Activated T-cell treated with anti-CD3 and anti-CD28 coated beads, Interleukin-2, amount 50 U/mL, for 48 hours (primary cell): ENCODE measurements at places on chromosomes 3 and 15.

DNA sequence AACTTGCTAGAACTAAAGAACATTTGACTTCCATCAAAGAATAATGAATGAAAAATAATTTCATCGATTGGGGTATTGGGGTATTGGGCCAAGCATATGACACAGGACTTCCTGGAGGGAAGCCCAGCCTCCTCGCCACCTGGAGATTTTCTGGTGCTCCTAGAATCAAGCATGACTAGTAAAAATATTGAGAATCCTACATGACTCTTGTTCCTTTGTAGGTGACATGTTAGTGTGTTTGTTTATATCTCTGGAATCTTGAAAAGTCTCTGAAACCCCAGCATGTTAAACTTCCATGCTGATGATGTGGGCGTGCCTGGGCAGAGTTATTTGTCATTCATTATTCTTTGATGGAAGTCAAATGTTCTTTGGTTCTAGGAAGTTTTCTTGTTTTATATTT, 90.1 kb upstream of the EPHB3 start:
- no peak for DNase-seq

GRCh38 chr3:32872487-32873382, 54.9 kb downstream of the TRIM71 start:
- no peak for DNase-seq

- DNase-seq = no peak
Measured at GRCh38 chr15:38702178-38702912, 137.7 kb upstream of the RASGRP1 start.

DNA sequence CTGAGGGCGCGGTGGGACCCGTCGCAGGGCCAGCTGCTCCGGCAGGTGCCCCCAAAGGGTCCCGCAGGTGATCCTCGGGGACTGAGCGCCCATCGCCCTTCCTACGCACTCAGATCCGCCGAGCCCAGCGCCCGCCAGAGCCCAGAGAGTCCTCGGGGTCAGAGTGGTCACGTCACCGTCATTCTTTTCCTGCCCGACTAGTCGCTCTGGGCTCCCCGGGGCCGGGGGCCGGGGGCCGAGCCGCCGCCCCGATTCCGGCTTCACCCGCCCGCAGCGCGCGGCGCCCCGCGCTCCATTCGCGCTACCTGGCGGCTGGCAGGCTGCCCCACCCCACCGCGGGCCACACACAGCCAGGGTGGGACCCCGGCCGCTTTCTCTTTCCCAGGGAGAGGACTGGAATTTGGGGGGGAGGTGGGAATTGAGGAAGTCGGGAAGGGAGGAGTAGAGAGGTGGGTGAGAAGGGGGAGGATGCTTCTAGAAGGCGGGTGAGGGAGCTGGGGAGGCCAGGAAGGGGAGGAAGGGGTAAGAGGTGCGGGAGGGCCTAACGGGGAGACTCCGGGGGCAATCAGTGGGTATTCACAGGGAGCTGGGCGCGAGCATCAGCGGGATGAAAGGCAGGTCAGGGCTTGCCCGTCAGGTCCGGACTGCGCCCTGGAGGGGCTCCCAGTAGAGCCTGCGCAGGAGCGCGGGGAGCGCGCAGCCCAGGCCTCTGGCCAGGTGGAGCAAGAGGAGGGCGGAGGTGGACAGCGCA, 36.1 kb upstream of the EPHB3 start:
- peak; percentile 47 for DNase-seq

DNA sequence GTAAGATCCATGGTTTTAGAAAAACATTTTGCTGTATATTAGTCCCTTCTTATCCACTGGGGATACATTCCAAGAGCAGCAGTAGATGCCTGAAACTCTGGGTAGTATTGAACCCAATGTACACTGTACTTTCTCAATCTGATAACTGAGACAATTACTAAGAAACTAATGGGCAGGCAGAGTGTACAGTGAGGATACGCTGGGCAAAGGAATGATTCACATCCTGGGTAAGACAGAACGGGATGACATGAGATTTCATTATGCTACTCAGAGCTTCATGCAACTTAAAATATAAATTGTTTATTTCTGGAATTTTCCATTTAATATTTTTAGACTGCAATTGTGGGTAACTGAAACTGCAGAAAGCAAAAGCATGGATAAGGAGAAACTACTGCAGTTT, 46.2 kb upstream of the TEX55 start:
- no peak for DNase-seq

DNA sequence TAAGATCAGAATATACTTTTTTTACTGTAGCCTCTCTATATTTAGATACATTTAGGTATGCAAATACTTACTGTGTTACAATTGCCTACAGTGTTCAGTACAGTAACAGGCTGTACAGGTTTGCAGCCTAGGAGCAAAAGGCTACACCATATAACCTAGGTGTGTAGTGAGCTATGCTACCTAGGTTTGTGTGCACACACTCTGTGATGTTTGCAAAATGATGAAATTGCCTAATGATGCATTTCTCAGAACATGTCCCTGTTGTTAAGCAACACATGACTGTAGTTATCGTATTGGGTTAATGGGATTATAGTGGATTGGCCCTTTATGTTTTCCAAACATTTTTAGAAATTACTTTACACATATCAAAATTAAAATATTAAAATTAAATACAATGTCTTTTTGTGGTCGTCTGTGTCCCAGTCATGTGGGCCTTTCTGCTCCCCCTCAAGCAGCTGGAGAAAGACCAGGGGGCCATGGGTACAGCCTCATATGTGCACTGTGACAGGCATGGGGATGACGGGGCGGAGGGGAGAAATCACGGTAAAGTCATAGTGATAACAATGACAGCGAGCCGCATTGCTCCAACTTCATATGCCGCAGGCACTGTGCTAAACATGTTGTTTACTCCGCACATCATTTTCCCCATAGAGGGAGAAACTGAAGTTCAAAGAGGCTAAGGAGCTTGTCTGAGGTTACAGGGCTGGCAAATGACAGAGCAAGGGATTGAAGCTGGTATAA, 27.4 kb upstream of the PLA2G4E start:
- no peak for DNase-seq

DNA sequence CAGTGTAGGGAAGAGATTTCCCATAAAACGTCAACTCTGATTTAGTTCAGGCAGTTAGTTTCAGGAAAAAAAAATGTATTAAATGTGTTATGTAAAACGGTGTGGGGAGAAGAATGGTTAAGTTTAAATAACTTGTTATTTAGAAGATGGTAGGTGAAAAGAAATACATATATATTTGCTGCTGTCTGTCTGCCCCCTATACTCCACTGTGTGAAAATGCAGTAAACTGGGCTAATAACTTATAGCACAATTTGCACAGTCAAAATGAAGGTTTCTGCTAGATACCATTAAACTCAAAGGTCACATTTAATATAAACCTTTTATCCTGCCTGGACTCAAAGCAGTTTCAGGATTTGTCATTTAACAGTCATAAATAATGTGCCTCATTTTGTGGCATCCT, 515.0 kb downstream of the FGF12 start:
- DNase-seq = no peak

DNA sequence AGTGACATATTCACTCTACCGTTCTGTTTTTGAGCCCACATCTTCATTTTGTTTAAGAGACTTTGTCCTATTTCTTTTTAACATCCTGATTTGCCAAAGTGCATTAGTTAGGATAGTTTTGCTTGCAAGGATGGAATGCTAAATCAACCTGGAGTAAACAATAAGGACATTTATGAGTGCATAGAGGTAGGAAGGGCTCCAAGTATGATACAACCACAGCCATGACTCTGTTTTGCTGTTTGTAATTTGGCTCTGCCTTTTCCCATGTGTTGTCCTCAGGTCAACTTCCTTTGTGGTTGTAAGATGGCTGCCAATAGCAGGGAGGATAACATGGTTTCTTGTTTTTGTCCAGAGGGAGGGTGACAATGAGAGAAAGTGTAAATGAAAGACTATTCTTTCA, 66.4 kb upstream of the GOLIM4 start:
- no peak for DNase-seq

GRCh38 chr3:47399531-47400270, 18.9 kb downstream of the PTPN23 start:
- no peak for DNase-seq

GRCh38 chr15:41078125-41078524, 38.0 kb downstream of the INO80 start:
- DNase-seq = no peak

- no peak for DNase-seq
Measured at GRCh38 chr3:72257738-72258137, 472.8 kb upstream of the PROK2 start.

DNA sequence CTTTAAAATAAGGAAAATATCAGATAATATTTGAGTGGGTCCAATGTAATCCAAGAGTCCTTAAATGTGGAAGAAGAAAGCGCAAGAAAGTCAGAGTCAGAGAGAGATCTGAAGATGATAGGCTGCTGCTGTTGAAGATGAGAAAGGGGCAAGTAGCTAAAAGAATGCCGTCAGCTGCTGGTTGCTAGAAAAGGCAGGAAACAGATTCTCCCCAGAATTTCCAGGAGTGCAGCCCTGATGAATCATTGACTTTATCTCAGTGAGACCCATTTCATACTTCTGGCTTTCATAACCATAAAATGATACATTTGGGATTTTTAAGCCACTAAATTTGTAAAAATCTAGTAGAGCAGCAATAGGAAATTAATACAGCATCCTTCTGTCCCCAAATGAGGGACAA, 7.5 kb upstream of the CHMP2B start:
- DNase-seq = no peak

GRCh38 chr3:131174752-131175151, 148.1 kb downstream of the NEK11 start:
- DNase-seq = peak; percentile 19
